Activated T-helper 2 cell treated with anti-CD3 and anti-CD28 coated beads, Interferon-gamma antibody, Interleukin-2, Interleukin-4, amounts not matched to agents 10 μg/mL and 5 μg/mL and 100 μg/mL, durations not matched to agents 14 hours and 24 hours and 36 hours (primary cell): ENCODE measurements at places on chromosomes 7 and 10.

DNA sequence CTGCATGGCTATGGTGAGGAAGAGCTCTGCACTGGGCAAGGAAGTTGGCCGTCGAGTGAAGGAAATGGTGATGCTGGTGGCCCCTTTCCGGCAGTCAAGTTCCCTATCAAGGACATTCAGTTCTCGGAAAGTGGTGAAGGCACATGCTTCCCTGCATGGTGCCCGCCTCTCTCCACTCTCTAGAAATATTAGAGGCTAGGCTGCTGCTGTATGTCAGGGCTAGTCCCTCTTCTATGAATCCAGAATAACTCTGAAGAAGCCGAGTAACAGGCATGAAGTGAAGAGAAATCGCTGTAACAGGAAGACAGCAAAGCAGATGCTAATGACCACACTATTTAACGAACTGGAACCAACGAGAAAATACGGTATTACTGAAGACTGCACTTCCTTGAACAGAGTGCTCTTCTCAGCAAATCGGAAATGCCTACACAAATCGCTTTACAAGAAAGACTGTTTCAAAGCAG, 5.4 kb downstream of the IDI1 start:
- no peak for DNase-seq

GRCh38 chr10:22133749-22134624, 83.8 kb downstream of the EBLN1 start:
- no peak for DNase-seq

DNA sequence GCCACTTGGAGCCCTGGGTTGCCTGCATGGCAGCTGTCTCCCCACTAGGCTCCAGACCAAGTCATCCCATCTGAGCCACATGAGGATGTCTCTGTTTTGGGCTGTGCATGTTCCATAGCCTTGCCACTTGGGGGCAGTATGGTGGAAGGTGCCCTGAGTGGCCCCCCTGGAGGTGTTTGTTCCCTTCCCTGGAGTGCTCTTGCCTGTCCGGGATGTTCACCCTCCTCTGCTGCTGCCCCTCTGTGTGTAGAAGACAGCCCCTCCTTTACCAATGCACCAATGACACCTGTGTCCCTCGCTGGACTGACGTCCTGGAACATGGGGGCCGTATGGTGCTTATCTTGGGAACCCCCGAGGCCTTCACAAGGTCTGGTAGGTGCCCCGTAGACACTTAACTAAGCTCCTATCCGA, 100.2 kb downstream of the ACTR3B start:
- no peak for DNase-seq

- DNase-seq = no peak
Observed at GRCh38 chr7:45955286-45955685, 34.2 kb upstream of the IGFBP3 start.

- no peak for DNase-seq
Observed at GRCh38 chr7:4399596-4399995, 282.5 kb upstream of the FOXK1 start.

- DNase-seq = no peak
Observed at GRCh38 chr10:74529205-74529604, 297.2 kb upstream of the KAT6B start.

GRCh38 chr10:97058521-97058920, 127.2 kb downstream of the SLIT1 start:
- DNase-seq = no peak

DNA sequence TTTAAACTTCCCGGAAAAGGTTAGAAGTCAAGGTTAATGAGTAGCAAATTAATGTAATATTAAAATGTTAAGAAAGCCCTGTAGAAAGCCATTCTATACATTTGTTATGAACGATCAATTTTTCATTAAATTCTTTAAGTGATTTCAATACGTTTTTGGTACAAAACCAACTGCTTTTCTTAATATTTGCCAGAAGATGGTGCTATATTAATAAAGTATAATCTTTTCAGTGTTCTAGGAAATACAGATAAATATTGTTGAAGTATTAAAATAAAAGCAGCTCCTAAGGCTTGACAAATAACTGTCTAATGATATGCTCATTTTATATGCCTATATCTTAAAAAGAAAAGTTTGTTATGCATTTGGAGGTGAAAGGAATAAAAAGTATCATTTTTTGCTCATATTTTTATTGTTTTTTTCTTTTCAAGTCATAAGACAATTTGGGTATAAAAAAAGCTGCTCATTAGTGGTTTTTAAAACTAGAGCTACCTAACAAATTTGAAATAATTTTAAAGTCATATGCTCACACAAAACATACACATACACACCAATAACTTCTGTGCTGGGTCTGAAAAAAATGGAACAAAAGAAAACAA, 130.3 kb upstream of the POT1 start:
- DNase-seq = no peak

GRCh38 chr10:59879363-59879913, 26.9 kb downstream of the CCDC6 start:
- no peak for DNase-seq

GRCh38 chr10:44237364-44238049, 147.4 kb downstream of the CXCL12 start:
- no peak for DNase-seq

GRCh38 chr10:7048061-7048460, 362.8 kb downstream of the SFMBT2 start:
- no peak for DNase-seq
